ENCODE measurements at places on chromosomes 16 and 17.

- DNase-seq = no peak
- no peaks in the 10 kb centered on the region for H3K27me3 ChIP-seq
- no peaks in the 10 kb centered on the region for H3K36me3 ChIP-seq
- H3K4me1 ChIP-seq = no peaks in the 10 kb centered on the region
- H3K27ac ChIP-seq = no peak overlapping the region
Measured at GRCh38 chr17:948284-948852, 31.2 kb downstream of the NXN start.

DNA sequence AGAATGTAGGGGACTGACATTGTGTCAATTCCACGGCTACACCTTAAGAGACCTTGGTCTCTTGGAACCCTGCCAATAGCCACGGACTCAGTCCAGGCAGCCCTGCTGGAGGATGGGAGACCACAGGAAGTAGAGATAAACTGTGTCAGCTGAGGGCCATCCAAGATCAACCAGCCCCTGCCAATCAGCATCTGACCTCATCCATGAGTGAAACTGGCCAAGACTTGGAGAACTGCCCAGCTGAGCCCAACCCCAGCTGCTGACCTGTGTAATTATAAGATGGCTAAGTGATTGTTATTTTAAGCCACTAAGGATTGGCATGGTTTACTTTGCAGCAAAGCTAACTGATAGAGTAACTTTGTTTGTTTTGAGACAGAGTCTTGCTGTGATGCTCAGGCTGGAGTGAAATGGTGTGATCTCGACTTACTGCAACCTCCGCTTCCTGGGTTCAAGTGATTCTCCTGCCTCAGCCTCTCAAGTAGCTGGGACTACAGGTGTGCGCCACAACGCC is 13.3 kb upstream of the YWHAE start:
- DNase-seq = peak; percentile 74
- H3K36me3 ChIP-seq = no peaks in the 10 kb centered on the region
- H3K27ac ChIP-seq = no peak overlapping the region
- no peaks in the 10 kb centered on the region for H3K27me3 ChIP-seq

DNA sequence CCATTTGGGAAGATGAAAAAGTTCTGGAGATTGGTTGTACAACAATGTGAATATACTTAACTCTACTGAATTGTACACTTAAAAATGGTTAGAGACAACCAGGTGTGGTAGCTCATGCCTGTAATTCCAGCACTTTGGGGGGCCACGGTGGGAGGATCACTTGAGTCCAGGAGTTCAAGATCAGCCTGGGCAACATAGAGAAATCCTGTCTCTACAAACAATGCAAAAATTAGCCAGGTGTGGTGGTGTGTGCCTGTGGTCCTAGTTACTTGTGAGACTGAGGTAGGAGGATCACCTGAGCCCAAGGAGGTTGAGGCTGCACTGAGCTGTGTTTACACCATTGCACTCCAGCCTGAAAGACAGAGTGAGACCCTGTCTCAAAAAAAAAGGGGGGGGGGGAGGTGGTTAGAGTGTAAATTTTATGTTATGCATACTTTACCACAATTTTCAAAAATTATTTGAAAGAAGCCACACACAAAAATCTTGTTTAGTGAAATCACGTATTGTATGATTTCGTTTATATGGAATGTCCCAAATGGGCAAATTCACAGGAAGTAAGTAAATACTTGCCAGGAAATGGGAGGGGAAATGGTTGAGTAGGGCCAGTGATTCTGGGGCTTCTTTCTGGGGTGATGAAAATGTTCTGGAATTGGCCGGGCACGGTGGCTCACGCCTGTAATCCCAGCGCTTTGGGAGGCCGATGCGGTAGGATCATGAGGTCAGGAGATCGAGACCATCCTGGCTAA is 37.1 kb upstream of the AMZ2 start:
- DNase-seq = no peak
- no peaks in the 10 kb centered on the region for H3K4me1 ChIP-seq
- H3K27me3 ChIP-seq = no peaks in the 10 kb centered on the region
- no peak overlapping the region for H3K4me3 ChIP-seq
- no peak overlapping the region for H3K27ac ChIP-seq

DNA sequence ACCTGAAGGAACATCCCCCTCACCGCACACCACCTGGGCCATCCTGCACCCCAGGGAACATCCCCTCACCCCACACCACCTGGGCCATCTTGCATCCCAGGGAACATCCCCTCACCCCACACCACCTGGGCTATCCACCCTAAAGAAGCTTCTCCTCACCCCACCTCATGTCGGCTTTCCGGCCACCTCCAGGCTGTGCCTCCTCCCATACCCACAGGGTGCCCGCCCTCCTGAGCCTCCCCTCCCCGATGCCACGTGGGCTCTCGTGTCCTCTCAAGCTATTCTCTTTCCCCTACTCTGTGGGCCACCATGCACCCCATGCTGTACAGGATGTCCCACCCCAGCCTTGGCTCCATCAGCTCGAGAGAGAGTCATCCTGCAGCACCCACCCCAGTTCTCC is 18.0 kb downstream of the MYLK3 start:
- no peaks in the 10 kb centered on the region for H3K27me3 ChIP-seq
- no peaks in the 10 kb centered on the region for H3K4me1 ChIP-seq
- H3K4me3 ChIP-seq = no peak overlapping the region
- H3K27ac ChIP-seq = no peak overlapping the region
- no peaks in the 10 kb centered on the region for H3K36me3 ChIP-seq

Measured in pancreas (tissue), 10 donors.